ENCODE measurements at places on chromosomes 4 and X. TPM values are rescaled to one million over a fixed set of nuclear protein-coding genes. Genes with fewer than 3 reads are reported as not detected.
A peak's percentile ranks its signal among the peaks of the same experiment; 100 is the strongest.

- no peak for ATAC-seq
Measured at GRCh38 chr4:106371161-106371560, 2.6 kb upstream of the GIMD1 start.

DNA sequence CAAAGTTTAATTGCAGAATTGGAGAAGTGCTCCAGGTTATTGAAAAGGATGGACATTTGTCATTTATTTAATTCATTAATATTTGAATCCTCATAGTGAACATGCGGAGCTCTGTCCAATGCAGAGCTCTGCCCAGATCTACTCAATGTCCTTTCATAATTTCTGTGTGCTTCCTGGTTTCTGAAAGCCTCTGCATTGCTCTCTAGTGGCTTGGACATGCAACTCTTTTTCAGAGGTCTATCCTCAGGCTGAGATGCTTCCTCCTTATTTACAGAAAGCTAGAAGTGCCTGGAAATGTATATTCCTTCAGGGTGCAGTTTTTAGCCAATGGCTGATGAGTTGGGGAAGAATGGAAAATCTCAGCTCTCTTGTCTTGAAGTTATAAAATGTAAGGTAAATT, 786.1 kb upstream of the AADAT start:
- no peak for ATAC-seq

DNA sequence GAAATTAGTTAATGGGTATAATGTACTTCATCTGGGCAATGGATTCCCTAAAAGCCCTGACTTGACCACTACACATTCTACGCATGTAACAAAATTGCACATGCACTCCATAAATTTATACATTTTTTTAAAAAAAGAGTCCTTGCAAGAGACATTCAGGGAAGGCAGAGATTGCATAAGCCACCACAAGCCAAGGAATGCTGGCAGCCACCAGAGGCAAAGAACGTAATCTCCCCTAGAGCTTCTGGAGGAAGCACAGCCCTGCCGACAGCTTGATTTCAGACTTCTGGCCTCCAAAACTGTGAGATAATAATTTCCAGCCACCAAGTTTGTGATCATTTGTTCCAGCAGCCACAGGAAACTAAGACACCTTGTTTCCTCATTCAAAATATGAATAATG, 185.6 kb upstream of the GALNT7 start:
- no peak for ATAC-seq

DNA sequence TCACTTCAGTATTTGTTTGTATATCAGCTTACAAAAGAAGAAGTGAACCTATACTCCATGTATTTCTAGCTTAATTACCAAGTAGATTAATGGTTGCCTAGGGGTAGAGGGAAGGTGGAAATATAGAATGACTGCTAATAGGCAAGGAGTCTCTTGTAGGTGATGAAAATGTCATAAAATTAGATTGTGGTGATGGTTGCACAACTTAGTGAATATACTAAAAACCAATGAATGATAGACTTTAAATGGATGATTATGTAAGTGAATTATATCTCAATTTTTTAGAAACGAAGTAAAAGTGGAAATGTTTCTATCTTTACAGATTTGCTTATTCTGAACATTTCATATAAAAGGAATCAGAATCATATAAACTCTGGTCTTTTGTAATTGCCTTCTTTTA, 165.5 kb downstream of the AWAT2 start:
- ATAC-seq = no peak

- ATAC-seq = peak; percentile 61
Measured at GRCh38 chrX:15349046-15349445, 13.7 kb upstream of the PIGA start.

- ATAC-seq = no peak
Measured at GRCh38 chrX:110051559-110051958, 48.6 kb downstream of the TMEM164 start.

DNA sequence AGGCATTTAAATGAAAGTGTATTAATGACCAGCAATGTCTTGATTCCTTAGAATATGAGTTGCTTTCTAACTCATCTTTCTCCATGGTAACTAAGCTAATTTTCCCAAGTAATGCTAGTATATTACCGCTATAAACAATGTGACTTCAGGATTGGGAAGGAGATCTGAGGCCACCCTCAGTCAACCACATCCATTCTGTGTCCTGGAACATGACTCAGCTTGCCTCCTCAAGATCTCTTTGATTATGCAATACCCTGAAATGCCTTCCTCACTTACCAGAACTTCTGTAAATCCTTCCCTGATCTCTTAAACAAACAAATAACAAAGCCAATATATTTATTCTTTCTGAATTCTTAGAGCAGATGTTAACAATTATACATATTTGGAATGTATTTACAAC, 1495.5 kb downstream of the PCDH18 start:
- peak; percentile 41 for ATAC-seq

IDS gene
- total RNA-seq = 112 TPM

POF1B gene
- 0.10 TPM for total RNA-seq

ARMCX1 gene
- 32.1 TPM for total RNA-seq

All from motor neuron (in vitro differentiated cells).